ENCODE measurements at places on chromosomes 5 and 9. TPM values are rescaled to one million over a fixed set of nuclear protein-coding genes. Genes with fewer than 3 reads are reported as not detected.

DNA sequence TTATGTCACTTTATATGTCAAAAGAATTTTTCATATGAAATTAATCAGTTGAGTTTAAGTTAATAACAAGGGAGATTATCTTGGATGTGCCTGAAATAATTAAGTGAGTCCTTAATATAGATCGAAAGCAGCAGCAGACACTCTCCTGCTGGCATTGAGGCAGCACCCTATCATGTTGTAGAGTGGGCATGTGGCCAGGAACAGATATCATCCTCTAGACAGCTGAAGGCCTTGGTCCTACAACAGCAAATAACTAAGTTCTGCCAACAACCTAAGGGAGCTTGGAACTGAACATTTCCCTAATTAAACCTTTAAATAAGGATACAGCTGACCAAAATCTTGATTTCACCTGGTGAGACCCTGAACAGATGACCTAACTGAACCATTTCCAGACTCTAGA lies 25.8 kb upstream of the UGT3A1 start:
- peaks cover 7% of the 10 kb centered on the region for H3K27me3 ChIP-seq
- no peak overlapping the region for H3K27ac ChIP-seq
- H3K36me3 ChIP-seq, result peaks cover 1% of the 10 kb centered on the region
- no peak overlapping the region for H3K4me3 ChIP-seq
- no peak for DNase-seq

- peaks cover 20% of the 10 kb centered on the region for H3K4me1 ChIP-seq
- no peak overlapping the region for H3K27ac ChIP-seq
- no peak for DNase-seq
- no peak overlapping the region for H3K4me3 ChIP-seq
Measured at GRCh38 chr5:50733741-50734140, 67.3 kb downstream of the PARP8 start.

DNA sequence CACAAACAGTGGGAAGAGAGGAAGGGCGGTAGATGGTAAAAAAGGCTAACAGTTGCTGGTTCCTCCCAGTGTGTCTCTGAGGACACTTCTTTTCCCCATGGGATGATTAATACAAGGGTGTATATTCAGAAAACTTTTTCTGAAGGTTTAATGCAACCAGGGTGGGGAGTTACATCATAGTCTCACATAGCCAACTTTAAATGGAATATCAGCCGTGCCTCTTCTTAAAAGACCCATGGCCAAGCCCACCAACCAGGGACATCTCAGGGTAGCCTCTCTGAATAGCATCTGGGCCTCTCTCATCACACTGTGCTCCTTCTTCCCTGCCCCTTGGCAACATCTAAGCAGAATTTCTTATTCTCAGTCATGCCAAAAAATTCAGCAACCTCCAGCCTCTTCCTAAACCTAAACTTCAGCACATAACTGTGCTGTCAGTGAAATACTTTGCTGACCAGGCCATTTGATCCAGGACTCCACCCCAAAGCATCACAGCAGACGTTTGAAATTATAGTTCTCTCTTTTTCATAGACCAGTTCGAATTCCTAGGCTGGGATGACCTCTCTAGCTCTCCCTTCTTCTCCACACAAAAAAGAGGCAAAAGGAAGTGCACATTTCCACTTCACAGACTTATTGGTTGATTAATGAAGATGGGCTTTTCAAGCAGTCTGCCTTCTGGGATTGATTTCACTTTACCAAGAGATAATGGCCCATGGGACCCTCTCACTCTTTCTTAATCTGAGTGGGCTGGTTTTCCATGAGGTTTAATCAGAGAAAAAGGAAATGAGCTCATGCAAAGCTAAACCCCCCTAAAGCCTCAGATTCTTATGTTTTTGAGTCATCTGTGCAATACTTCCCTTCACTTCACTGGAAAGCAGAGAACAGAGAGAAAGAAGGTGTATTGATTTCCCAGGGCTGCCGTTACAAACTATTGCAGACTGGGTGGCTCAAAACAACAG lies 85.1 kb upstream of the RAI14 start:
- no peak for DNase-seq
- peaks cover 24% of the 10 kb centered on the region for H3K4me1 ChIP-seq
- no peaks in the 10 kb centered on the region for H3K27me3 ChIP-seq
- no peak overlapping the region for H3K4me3 ChIP-seq
- H3K36me3 ChIP-seq, result no peaks in the 10 kb centered on the region

- H3K27me3 ChIP-seq, result no peaks in the 10 kb centered on the region
- H3K27ac ChIP-seq, result peak overlapping the region; percentile 49
- H3K4me1 ChIP-seq, result peaks cover 22% of the 10 kb centered on the region
- H3K4me3 ChIP-seq, result no peak overlapping the region
Measured at GRCh38 chr9:87684627-87685219, 41.2 kb upstream of the CTSL start.

The NRG2 gene
- total RNA-seq, result 0.13 TPM
